Activated T-cell treated with anti-CD3 and anti-CD28 coated beads, Interleukin-2, amount 50 U/mL, for 72 hours (primary cell): ENCODE measurements at places on chromosomes 7 and 10.
A peak's percentile ranks its signal among the peaks of the same experiment; 100 is the strongest.

DNA sequence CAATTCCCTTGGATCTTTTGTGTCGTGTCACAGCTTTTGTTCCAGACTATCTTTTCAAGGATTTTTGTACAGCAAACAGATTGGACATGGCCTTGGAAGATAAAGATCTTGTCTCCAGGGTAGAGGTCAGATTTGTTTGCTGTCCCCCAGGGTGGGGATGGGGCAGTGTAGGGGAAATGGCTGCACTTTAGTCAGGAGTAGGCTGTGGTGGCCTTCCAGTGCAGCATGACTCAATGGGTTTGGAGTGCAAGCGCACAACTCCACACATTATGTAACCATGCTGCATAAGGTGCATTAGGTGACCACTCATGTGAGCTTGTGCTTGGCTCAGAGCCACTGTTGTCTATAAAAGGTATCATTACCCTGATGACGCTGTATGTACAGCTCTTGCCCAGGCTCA, 23.9 kb upstream of the ADAMTS14 start:
- no peak for DNase-seq

GRCh38 chr7:21092766-21093702, 306.3 kb upstream of the SP8 start:
- no peak for DNase-seq

GRCh38 chr7:69908454-69908853, 310.2 kb downstream of the AUTS2 start:
- DNase-seq = no peak

DNA sequence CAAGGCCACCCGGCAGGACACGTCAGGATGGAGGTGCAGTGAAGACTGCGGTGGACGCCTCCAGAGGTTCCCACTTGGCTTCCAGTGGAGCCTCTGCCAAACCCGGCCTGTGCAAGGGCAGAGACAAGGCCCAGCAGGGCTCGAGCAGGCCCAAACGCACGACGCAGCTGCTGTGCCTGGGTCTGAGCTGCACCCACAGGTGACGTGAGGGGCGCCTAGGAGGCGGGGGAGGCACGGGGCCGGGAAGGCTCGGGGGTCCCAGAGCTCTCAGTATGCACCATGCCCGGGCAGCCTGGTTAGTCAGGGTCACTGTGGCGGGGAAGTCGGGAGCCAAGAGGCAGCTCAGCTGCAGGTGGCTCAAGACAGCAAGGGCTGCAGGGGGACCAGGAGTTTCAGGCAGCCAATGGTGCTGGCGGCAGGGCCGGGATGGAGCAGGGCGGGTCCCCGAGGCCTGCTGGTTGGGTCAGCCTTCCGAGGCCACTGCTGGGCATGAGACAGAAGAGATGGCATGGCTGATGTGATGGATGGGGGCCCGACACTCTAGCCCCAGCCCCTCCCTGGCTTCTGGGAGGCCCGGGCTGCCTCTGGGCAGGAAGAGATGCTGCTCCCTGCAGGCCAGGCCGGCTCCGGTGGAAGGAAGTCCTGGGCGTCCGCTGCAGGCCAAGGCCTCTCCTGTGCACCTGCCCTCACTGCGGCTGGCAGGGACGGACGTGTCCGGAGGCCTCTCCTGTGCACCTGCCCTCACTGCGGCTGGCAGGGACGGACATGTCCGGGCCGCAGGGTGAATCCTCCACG, 72.2 kb upstream of the CFAP46 start:
- no peak for DNase-seq

- peak; percentile 13 for DNase-seq
Measured at GRCh38 chr7:33108554-33109004, 625 bp downstream of the RP9 start.

DNA sequence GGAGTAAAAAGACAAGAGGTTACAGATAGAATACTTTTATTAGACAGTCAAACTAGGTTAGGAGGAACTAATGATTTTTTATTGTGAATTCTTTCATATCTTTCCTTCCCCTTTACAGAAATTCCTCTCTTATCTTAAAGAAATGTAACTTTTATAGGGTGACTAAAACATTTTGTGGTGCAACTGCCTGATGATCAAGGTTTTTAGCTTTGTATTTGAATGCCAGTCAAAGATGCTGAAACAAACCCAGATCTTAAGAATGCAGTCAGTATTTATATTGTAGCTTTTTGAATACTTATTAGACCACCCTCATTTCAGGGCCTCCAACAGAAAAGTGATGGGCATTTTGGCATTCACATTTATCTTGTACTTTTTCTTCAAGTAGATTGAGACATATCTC, 27.4 kb downstream of the TAX1BP1 start:
- DNase-seq = no peak

GRCh38 chr7:2245883-2246675, 4.1 kb downstream of the NUDT1 start:
- DNase-seq = no peak

GRCh38 chr10:95314192-95314918, 23.6 kb upstream of the PDLIM1 start:
- no peak for DNase-seq

- peak; percentile 3 for DNase-seq
Measured at GRCh38 chr7:93551063-93551895, 23.2 kb downstream of the CALCR start.

DNA sequence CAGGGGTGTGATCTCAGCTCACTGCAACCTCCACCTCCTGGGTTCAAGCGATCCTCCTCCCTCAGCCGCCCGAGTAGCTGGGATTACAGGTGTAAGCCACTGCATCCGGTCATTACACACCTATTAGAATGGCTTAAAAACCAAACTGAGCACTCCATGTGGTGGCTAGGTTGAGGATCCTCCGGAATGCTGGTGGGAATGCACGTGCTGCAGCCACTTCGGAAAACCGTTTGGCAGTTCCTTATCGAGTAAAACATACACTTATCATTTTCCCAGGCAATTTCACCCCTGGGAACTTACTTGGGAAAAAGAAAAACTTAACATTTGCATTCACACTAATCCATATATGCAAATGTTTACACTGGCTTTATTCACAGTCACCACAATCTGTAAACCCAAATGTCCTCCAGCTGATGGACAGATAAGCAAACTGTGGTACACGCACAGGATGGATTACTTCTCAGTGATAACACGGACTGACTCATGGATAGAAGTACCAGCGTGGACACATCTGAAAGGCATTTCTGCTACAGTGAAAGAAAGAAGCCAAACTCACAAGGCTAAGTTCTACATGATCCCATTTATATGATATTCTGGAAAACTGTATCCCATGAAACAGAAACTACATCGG, 20.4 kb downstream of the RFC2 start:
- no peak for DNase-seq

GRCh38 chr10:102268375-102268888, 23.1 kb downstream of the GBF1 start:
- DNase-seq = no peak

DNA sequence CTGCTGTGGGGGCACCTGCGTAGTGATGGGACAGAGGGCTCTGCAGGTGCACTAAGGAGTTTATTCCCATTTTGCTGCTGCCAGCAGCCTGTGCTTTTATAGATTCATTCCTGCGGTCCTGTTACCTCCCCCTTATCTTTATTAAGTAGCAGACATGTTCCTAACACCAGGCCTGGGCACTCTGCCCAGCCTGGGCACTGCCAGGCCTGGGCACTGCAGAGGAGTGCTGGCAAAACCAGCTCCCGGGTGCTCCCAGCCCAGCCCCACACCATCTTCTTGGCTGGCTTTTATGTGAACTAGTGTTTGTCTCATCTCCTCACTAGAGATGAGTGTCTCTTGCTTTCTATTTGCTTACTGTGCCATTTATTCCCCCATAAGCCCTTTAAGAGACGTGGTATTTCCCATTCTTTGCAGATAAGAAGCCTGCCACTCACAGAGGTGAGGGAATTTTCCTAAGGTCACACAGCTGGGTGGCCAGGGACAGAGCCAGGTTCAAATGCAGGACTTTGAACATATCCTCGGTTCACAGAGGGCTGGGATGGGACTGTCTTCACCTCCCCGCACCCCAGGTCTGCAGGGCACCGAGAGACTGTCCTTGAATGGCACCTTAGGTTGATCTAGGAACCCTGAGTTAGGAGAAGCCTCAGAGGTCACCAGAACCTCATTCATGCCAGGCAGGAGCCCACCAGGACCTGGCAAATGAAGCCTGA, 14.6 kb upstream of the DRGX start:
- no peak for DNase-seq

DNA sequence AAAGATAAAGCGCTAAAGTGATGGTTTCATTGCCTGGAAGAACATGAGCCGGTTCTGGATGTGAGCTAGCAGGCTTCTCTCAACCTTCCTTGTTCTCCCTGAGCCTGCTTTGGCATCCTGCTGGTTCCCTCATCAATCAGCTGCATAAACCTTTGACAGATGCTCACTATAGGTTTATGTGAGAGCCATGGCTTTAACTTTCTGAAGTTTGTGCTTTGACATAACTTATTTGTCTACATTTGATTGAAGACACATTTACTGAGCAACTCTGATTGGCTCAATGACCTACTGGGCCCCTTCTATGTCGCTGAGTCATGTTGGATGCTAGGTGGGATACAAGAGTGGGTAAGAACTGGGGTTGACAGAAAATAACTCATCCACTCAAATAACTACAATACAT, 192.0 kb downstream of the ADAM12 start:
- DNase-seq = no peak

DNA sequence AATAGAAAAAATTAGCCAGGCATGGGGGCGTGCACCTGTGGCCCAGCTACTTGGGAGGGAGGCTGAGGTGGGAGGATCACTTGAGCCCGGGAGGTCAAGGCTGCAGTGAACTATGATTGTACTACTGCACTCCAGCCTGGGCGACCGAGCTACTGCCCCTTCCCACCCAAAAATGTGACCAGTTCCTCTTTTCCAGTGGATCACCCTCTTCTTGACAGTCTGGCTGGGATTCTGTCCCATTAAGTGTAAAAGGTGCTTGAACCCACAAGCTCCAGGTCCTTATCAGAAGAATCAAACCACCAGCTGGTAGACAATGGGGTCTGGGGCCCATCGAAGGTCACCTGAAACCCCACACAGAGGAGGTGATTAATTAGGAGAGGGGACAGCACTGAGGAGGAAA, 14.1 kb downstream of the ATXN7L1 start:
- DNase-seq = no peak

- DNase-seq = no peak
Measured at GRCh38 chr7:71687286-71687685, 555.3 kb downstream of the GALNT17 start.

GRCh38 chr10:78260141-78260540, 226.5 kb downstream of the RPS24 start:
- no peak for DNase-seq

GRCh38 chr7:12518920-12519681, 51.4 kb upstream of the SCIN start:
- DNase-seq = no peak

- DNase-seq = no peak
Measured at GRCh38 chr7:19663816-19664462, 44.9 kb downstream of the POLR1F start.

GRCh38 chr10:7260912-7261311, 149.9 kb downstream of the SFMBT2 start:
- no peak for DNase-seq

DNA sequence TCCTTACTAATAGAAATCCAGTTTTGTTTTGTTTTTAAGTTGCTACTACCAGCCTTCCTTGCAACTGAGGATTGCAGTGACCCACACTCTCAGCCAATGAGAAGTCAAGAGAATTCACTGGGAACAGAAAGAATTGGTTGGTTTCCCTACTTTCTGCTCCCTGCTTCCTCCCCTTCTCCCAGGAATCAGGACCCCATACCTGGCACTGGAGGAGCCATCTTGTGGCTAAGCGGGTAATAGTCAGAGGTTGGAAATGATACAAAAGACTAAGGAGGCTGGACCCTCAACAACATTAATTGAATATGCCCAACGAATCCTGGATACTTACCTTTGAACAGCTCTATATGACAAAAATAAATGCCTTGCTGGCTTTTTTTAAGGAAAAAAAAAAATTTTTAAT, 6.3 kb downstream of the TMEM176A start:
- DNase-seq = no peak

GRCh38 chr7:76222333-76222732, 20.6 kb downstream of the SRRM3 start:
- DNase-seq = no peak

DNA sequence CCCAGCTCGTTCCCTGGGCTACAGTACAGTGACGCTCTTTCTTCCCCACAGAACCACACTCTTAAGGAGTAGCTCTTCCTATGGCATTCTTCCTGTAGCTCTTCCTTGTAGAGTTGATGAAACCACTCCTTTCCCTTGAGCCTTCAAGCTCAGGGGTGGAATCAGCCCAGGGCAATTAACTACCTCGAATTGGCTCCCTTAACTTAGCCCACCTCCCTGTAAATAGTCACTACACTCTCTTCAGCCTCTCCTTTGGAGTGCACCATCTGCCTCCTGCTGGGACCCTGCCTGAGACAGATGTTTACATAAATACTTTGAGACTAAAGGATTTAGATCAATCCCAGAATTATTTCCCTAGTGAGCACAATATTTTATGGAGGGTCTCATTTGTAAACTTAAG, 537.8 kb upstream of the AUTS2 start:
- DNase-seq = no peak

GRCh38 chr7:25009257-25009656, 29.3 kb upstream of the OSBPL3 start:
- no peak for DNase-seq

DNA sequence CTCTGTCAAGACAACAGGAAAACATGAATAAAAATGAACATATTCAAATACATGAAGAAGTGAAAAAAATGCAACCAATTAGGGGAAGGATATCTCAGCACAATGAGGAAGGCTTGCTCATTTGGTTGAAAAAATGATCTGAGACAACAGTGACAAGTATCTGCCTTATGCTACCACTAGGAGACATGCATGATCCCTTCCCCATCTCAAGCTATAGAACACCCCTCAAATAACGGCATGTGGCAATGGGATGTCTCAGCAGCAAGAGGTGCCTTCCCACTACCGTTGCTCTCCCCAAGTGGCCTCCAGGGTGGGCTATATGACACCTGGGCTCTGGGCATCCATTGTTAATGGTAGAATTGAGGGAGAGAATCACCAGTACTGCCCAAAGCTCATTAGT, 98.1 kb upstream of the RSU1 start:
- DNase-seq = no peak

DNA sequence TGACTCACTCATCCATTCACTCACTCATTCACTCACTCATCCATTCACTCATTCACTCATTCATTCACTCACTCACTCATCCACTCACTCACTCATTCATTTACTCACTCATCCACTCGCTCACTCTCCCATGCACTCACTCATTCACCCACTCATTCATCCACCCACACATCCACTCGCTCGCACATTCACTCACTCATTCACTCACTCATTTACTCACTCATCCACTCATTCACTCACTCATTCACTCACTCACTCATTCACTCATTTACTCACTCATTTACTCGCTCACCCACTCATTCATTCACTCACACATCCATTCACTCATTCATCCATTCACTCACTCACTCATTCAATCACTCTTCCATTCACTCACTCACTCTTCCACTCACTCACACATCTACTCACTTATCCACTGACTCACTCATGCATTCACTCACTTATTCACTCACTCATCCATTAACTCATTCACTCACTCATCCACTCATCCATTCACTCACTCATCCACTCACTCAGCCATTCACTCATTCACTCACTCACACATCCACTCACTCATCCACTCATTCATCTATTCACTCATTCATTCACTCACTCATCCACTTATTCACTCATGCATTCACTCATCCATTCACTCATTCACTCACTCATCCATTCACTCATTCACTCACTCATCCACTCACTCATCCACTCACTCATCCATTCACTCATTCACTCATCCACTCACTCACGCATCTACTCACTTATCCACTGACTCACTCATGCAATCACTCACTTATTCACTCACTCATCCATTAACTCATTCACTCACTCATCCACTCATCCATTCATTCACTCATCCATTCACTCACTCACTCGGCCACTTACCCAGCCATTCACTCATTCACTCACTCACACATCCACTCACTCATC, 74.0 kb downstream of the CARD11 start:
- no peak for DNase-seq
